Stimulated activated CD4-positive, alpha-beta T cell treated with anti-CD3 and anti-CD28 coated beads, Interleukin-1b, Interleukin-23, amount 100 ng/mL, for 48 hours (primary cell): ENCODE measurements at places on chromosomes 12 and 14.

- no peak for DNase-seq
These were observed 26.2 kb downstream of the ANG start for GRCh38 chr14:20714593-20715250.

GRCh38 chr14:34275078-34275477 lies 187.0 kb downstream of the SPTSSA start:
- DNase-seq: no peak

- no peak for DNase-seq
These were observed 126.8 kb upstream of the MAP1LC3B2 start for GRCh38 chr12:116432314-116432750.

GRCh38 chr14:104937161-104937560 lies 12.5 kb downstream of the PLD4 start:
- no peak for DNase-seq

- DNase-seq: no peak
These were observed 27.2 kb upstream of the HSPB8 start for GRCh38 chr12:119151445-119152026.

GRCh38 chr12:102513739-102514138 lies 33.4 kb upstream of the IGF1 start:
- DNase-seq: no peak

DNA sequence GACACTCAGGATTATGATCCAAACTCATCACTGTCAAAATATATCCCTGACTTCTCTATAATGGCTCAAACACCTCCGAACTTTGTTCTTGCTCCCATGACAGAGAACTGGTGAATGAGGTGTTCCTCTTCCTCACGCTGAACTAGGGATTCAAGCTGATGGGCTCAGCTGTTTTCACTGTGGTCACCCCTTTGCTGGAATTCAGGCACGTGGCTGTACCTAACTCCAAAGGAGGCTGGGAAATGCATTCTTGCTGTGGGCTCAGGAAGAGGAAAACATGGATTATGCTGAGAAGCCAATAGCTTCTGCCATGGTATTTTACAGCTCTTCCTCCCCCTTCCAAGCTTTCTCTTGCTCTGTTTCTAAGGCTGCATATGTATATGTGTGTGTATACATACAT lies 43.9 kb downstream of the STXBP6 start:
- DNase-seq: no peak

DNA sequence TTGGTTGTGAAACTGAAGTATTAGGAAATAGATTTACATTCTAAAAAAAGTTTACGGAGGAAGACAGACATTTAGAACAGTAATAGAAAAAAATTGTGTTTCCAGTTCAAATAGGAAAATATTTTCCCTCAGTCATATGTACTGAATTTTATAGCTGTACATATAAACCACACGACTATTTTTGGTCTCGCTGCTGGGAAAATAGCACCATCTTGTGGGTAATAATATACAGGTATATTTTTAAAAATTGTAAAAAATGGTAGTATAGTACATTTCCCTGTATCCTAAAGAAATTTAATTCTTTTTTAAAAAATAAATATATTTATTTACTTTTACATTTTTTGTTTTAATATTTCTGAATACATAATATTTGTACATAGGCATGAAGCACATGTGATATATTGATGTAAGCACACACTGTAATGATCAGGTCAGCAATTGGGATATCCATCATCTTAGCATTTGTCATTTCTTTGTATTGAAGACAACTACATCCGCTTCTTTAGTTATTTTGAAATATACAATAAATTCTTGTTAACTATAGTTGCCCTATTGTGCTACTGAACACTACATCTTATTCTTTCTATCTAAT lies 168.6 kb downstream of the ALX1 start:
- DNase-seq: no peak

DNA sequence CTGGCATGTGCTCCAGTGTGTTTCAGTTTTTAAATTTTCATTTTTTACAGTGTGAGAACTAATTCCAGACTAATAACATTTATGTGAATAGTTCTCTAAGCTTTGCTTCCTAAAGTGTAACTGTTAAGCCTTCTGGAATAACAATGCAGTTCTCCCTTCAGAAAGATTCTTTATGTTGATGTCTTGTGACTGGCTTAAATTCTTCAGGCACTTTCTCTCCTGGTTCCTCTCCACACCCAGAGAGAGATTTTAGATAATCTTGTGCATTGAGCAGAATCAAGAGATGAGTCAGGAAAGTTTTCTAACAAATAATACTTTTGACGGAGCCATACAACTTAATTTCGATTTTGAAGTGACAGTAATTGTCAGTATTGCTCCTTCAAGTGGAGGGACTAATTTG lies 118.5 kb downstream of the RAD51B start:
- no peak for DNase-seq

DNA sequence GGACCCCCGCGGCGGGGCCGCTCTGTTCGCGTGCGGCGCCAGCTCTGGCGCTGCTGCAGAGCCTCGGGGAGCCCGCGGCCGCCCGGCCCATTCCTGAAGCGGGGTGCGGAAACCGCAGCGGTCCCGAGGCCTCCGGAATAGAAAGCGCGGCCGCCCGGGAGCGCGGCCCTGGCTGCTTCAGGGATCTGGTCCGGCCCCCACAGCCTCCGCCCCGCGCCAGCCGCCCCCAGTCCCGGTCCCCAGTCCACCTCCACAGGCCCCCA lies 204 bp downstream of the HSP90AA1 start:
- no peak for DNase-seq

DNA sequence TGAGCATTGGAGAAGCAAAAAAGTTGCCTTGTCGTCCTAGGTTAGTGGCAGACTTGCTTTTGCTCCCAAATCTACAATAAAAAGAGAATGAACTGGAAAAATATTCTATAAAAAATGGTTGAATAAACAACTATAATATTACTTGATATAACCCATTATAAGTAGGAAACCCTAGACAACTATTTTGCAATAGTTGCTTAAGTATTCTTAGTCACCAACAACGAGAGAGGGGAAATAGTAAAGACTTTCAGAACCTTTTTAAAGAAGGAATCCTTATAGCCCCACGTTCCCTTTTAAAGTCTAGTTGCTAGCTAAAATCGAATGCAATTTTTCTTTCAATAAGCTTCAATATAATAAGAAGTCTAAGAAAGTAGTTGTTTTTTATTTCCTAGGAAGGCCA lies 17.5 kb downstream of the AQP6 start:
- DNase-seq: no peak

- no peak for DNase-seq
These were observed 671.3 kb upstream of the TBX3 start for GRCh38 chr12:115355301-115355700.

GRCh38 chr14:104743461-104744380 lies 9.2 kb upstream of the SIVA1 start:
- DNase-seq: no peak

DNA sequence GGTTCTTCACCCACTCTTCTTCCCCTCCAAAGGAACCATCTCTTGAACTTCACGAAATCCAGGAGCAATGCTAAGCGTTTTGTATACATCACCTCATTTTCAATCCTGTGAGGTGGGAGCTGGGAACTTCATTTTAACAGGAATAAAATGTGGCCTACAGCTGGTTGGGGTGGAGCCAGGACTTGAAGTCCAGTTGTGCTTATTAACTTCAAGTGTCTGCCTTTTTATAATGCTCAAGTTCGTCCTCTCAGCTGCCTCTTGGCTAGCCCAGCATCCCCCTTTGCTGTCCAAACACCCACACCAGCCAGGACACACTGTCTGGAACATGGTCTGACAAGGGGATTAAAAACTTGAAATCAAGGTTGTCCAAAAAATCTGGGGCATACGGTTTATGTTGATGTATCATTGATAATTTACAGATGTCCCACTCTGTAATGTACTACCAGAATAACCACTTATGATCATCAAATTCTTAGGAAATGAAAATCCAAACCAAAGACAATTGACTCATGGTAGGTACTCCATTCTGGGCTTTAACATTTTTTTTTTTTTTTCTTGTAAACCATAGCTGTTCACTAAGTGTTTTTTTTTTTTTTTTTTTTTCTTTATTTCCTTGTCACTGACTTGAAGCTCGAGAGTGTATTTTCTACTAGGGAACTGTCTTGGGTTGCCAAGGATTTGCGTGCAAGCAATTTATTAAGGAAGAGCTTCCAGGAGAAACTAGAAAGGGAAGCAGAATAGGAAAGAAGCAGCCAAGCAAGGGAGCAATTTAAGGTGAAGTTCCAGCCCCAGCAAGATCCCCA lies 252.3 kb downstream of the EFCAB11 start:
- DNase-seq: no peak

- DNase-seq: no peak
These were observed 285.3 kb downstream of the DAD1 start for GRCh38 chr14:22303589-22304195.

GRCh38 chr14:74109369-74109768 lies 24.6 kb downstream of the LIN52 start:
- no peak for DNase-seq

- no peak for DNase-seq
These were observed 66.2 kb upstream of the PTGR2 start for GRCh38 chr14:73785336-73785833.

DNA sequence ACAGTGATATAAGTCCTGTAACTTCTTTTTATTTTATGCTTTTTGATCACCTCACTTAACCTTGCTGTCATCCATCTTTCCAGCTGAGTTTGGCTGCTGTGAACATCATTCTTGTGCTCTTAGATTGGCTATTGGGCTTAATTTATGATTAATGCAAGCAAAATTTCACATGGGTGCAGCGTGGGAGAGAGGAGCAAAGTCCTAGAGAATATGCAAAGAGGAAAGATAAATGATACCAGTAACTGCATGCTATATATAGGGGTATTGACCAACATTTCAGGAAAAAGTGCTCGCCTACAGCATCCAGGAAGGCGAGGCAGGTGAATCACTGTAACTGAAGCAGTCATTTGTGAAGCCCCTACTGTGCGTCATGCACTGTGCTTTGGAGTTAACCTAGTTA lies 153.1 kb downstream of the TMTC2 start:
- DNase-seq: no peak

- no peak for DNase-seq
These were observed 591.5 kb downstream of the TRHDE start for GRCh38 chr12:72863671-72864070.

- DNase-seq: no peak
These were observed 24.7 kb upstream of the RAP1B start for GRCh38 chr12:68585966-68586365.

GRCh38 chr14:100246809-100247428 lies 8.0 kb downstream of the YY1 start:
- no peak for DNase-seq

- no peak for DNase-seq
These were observed 530.1 kb upstream of the ATP2B1 start for GRCh38 chr12:90238663-90239271.

DNA sequence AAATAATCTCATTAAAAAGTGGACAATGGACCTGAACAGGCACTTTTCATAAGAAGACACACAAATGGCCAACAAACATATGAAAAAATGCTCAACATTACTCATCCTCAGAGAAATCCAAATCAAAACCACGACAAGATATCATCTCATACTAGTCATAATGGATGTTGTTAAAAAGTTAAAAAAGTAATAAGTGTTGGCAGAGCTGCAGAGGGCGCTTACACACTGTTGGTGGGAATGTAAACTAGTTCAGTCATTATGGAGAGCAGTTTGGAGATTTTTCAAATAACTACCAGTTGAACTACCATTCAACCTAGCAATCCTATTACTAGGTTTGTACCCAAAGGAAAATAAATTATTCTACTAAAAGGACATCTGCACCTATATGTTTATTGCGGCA lies 47.2 kb downstream of the FOXG1 start:
- no peak for DNase-seq

- peak; percentile 85 for DNase-seq
These were observed 32.2 kb downstream of the SUSD6 start for GRCh38 chr14:69643430-69644200.

- DNase-seq: no peak
These were observed 55.8 kb upstream of the LIMA1 start for GRCh38 chr12:50338920-50339645.

DNA sequence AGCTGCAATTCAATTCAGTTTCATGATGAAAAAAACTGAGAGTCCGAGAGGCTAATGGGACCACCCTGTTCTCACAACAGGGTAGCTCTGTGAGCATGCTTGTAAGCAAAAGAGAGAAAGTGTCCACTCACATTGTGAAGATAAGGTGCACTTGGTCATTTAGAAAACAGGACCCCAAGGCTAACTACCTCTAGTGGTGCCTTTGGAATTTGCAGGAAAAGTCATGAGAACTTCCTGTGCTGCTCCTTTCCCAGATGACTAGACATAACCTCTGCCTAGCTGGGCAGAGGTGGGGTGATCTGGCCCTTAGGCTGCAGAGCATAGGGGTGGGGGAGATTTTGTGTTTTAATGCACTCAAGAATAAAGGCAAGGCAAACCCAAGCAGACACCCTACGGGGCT lies 118.9 kb downstream of the STAB2 start:
- DNase-seq: no peak

DNA sequence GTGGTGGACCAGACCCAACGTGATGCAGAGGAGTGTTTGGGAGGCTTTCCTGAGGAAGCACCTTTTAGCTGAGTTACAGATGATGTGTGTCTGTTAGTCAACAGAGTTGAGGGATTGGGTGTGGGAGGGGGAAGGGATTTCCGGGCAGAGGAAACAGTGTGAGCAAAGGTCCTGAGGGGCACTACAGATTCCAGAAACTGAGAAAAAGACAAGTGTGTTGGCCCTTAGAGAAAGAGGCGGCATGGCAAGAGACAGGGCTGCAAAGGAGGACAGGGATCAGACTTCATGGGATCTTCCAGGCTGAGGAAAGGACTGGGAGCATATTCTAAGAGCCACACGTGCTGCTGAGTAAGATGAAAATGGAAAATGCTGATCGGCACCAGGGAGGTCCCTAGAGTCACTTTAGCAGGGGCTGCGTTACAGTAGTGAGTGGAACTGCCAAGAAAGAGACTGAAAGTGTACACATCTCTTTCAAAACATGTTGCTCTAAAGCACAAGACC lies 9.4 kb upstream of the RPS6KL1 start:
- DNase-seq: no peak

DNA sequence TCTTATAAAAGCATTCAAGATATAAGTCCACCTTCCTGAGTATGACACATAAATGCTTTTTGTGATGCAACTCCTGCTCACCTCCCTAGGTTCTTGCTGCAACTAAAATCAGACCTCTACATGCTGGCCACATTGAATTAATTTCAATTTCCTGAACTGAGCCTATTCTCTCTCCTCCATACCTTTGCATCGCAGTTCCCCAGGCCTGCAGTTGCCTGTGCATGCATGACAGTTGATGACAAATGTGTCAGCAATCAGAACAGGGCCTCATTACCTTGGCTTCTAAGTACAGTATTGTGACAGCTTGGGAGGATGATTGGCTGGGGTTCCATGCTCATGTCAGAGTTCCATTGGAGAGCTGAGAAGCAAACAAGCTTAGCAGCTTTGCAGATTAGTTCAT lies 3.9 kb upstream of the TM7SF3 start:
- DNase-seq: no peak

DNA sequence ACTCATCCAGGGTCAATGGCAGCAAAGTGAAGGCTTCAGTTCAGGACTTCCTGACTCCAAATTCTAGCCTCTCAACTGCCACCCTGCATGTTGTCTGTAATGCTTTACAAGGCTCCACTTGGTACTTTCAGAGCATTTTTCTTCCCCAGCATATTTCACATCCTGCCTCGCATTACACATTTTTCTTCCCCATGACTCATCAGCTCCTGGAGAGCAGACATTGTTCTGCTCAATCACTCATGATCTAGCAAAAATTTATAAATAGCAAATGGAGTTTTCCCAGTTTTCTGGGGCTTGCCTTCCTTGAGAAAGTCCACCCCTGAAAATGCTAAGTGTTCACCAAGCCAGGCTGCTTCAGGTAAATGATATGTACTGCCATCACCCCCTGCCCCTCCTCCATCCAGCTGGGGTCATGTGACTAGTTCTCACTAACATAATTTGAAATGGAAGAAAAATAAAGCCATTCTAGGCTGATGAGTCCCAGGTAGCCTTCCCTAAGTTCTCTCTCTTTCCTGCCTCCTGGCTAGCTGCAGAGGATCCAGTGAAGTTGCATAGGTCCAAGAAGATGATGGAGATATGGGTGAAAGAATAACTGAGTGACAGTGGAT lies 69.4 kb downstream of the ARMH4 start:
- no peak for DNase-seq
